NCI-H526 treated with DMSO at 0.1 percent for 48 hours (cell line): ENCODE measurements at places on chromosomes 12 and 14.

GRCh38 chr12:46839232-46839631 lies 13.4 kb upstream of the SLC38A4 start:
- DNase-seq = no peak

DNA sequence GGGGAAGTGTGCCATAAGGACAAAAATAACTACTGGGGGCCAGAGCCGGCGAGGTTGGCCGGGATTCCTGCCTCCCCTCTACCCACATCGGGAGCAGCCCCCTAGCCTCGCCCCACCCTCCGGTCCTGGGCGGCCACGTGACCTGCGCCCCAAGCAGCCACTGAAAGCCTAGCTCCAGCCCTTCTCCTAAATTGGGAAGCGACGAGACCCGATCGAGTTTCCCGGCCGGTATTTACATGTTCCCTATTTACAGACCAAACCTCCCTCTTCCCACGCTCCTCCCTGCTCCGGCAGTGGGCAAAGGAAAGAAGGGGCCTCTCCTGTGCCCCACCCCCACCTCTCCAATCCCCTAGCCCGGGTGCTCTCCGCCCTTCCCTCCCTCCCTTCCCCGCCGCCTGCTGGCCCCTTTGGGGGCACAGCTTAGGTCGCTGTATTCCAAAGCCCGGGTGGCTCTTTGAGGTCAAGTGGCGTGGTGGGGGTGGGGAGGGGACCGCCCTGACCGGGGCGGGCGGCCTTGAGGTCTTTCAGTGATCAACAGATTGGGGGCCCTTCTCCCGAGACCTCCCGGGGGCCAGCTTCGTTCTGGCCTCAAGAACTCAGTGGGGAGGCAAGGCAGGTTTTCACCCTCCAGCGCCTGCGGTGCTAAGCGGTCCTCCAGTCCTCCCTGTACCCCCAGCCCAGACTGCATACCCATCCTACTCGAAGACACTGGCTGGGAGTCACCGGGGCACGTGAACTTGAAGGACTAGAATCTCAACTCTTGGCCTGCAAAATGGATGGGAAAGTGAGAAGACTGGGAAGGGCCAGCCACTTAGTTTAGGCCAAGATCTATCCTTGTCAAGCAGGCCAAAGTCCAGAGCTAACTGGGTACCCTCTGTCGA lies 6.3 kb upstream of the CTDSP2 start:
- no peak for DNase-seq

- DNase-seq = no peak
These were observed 6.3 kb downstream of the FLRT2 start for GRCh38 chr14:85535991-85536832.

- no peak for DNase-seq
These were observed 461.2 kb downstream of the FLRT2 start for GRCh38 chr14:85991156-85991555.

GRCh38 chr12:27176765-27177164 lies 67.3 kb upstream of the STK38L start:
- no peak for DNase-seq

- no peak for DNase-seq
These were observed 193.0 kb downstream of the TTC8 start for GRCh38 chr14:89017417-89017816.

DNA sequence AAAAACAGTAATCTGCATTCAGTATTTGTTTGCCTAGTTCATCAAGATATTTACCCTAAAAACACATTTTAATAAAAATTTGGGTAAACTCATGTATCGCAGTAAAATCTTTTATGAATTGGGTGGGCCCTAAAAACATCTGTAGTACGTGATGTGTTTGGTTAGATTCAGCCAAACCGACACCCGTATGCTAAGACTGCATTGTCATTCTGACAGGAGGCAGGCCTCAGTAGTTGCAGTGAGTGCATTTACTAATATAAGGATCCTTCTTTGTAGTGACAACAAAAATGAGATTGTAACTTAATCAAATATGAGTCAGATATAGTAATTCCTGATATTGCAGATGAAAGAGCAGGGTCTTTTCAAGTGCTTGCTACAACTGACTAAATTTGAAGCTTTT lies 191.8 kb downstream of the SLC16A7 start:
- no peak for DNase-seq

- no peak for DNase-seq
These were observed 18.9 kb downstream of the CCDC88C start for GRCh38 chr14:91398707-91399106.

DNA sequence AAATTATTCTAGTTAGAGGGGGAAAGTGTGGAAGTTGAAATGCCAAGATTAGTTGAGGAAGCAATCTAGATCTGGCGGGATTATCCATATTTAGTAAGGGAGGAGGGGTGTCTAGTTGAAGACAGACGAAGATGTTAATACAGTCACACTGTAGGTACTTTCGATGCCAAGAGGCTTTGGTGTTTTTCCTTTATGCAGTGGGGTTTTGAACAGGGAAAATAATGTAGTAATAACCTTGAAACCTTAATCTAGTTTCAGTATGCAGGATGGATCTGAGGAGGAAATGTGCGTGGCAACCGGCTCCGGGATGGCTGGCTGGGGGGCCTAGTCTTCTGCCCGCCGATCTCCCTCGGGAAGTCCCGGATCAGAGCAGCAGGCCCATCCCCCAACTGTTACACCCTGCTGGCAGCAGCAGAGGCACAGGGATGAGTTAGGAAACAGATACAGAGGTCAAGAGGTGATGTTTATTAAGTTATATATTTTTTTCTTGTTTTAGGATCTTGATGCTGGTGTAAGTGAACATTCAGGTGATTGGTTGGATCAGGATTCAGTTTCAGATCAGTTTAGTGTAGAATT lies 27.4 kb downstream of the MDM2 start:
- no peak for DNase-seq

- DNase-seq = no peak
These were observed 29.7 kb downstream of the EML1 start for GRCh38 chr14:99822800-99823455.

DNA sequence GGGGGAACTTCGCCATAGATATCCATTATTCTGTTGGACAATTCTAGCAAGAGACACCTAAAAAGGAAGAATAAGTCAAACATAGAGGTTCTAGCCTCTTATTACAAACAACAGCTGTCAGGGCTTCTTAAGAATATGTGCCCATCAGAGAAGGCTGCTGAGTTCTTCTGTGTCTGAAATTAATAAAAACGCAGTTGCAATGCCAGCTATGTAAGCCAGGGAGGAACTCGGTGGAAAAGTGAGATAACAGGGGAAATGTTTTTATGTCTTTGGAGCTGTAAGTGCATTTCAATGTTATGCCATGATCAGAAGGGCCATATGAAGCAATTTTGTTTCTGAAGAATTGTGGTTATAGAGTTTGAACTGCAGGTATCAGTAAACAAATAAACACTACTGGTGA lies 95.0 kb downstream of the SYT1 start:
- DNase-seq = no peak

- no peak for DNase-seq
These were observed 14.8 kb downstream of the ACOT6 start for GRCh38 chr14:73627151-73627558.

DNA sequence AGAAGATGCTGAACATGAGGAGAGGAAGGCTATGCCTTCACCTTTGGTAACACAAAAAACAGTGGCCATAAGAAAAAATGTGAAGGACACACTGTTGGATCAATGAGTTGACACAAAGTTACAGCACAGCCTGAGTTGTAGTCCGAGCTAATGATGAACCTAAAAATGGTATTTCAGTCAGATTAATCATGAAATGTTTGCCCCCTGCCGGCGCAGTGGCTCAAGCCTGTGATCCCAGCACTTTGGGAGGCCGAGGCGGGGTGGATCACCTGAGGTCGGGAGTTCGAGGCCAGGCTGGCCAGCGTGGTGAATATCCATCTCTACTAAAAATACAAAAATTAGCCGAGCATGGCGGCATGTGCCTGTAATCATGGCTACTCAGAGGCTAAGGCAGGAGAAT lies 1.3 kb upstream of the CAPRIN2 start:
- DNase-seq = no peak

GRCh38 chr14:103600503-103600902 lies 28.5 kb upstream of the KLC1 start:
- DNase-seq = no peak

GRCh38 chr12:53200107-53200457 lies 7.0 kb downstream of the ITGB7 start:
- no peak for DNase-seq

DNA sequence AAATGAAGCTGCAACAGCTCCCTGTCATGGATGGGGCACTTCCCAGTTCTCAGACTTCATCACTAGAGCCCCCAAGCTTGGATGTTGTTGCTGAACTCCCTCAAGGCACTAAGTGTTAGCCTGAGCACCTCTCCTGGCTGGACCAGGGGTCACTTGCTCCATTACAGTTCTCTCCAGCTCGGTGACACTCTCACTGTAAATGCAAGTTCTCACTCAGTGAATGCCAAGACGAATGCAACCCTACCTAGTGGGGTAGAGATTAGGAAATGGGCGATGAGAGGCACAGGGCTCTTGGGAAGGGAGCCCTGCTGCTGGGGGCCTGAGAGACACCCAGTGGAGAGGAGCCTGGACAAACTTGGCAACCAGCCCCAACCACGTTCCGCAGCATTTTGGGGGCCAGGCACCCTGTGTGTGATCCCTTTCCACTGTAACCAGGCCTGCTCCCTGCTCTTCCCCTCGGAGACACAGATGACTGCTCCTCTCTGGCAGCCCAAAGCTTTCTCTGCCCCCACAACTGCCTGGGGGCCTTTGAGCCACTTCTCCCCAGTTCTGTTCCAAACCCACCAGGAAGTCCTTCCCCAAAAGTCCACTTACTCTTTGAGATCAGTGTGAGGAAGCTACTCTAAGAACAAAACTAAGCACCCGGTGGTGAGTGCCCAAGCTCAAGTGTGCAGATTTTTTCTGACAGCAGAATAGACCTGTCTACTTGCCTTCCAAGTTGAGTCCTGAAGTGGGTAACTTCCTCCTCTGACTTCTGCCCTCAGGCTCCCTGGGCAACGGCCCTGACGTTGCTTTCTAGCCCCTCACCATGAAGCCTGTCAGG lies 8.0 kb upstream of the SELPLG start:
- DNase-seq = no peak

GRCh38 chr14:78254911-78255461 lies 84.8 kb downstream of the NRXN3 start:
- DNase-seq = no peak

- DNase-seq = no peak
These were observed 387.9 kb downstream of the DAD1 start for GRCh38 chr14:22200977-22201605.

GRCh38 chr14:90093942-90094595 lies 32.3 kb downstream of the KCNK13 start:
- no peak for DNase-seq

DNA sequence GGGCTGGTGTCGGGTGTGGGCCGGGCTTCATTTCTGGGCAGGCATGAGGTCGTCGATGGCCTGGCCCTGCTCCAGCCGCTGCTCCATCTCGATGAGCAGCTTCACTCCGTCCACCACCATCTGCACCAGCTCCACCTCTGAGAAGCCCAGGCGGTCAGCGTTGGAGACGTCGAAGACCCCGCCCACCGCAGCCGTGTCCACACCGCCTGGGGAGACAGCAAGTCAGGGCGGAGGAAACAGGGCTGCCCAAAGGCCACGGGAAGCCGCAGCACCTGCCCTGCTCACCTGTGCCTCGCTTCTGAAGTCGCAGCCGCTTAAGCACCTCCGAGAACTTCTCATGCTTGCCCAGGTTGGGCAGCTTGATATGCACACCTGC lies 2.8 kb downstream of the CKB start:
- no peak for DNase-seq

DNA sequence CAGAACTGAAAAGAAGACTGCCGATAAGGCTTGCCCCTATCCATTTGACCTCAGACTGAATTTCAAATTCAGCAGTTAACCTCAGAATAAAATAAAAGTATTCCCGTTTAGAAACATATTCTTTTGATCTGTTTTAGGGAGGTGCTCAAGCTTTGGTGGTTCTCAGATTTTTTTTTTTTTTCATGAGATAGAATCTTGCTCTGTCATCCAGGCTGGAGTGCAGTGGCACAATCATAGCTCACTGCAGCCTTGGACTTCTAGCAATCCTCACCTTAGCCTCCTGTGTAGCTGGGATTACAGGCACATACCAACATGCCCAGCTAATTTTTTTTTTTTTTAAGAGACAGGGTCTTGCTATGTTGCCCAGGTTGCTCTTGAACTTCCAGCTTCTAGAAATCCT lies 15.5 kb downstream of the AEBP2 start:
- DNase-seq = no peak

DNA sequence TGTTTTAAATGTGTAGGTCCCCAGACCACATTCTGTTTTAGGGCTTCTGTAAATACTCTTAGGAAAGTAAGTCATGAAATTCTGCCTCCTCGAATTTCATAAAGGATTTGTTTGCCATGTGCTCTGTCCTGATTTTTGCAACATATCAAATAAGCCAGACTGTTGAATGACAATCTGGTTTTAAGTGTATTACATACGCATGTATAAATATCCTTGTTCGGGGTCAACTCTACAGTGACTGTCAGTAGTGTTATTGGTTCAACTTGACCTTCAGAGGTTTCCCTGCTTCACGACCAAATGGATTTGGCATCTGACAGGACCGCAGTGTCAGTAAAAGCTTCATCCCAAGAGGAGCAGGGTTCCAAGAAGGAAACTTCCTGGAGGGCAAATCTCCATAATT lies 52.7 kb downstream of the PPM1A start:
- no peak for DNase-seq

GRCh38 chr12:50162230-50162629 lies 4.9 kb downstream of the CERS5 start:
- DNase-seq = no peak

DNA sequence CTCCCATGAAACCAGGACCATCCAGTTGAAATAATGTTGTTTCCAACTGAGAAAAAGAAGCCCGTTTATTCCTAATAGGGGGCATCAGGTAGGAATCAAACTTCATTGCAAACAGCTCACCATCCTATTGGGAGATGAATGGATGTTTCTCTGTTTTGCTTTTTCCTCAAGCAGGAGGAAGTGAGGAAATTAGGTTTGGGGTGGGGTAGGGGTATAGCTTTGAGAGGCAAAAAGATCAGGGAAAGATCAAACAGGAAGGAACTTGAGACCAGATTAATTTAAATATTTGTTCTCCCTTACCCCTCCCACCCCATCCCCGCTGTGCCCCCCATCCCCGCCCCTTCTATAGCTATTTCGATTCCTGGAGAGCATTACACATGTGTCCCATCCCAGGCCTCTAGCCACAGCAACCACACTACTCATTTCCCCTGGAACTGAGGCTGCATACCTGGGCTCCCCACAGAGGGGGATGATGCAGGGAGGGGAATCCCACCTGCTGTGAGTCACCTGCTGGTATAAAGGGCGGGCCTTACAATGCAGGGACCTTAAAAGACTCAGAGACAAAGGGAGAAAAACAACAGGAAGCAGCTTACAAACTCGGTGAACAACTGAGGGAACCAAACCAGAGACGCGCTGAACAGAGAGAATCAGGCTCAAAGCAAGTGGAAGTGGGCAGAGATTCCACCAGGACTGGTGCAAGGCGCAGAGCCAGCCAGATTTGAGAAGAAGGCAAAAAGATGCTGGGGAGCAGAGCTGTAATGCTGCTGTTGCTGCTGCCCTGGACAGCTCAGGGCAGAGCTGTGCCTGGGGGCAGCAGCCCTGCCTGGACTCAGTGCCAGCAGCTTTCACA lies at the start of gene IL23A:
Gene IL23A (plus strand): TSS at position 577 of the 850 bp plus-strand sequence. CDS start 161 bp downstream, at position 738.
- no peak for DNase-seq

- DNase-seq = no peak
These were observed 3.5 kb downstream of the FMNL3 start for GRCh38 chr12:49703647-49704137.
